ENCODE measurements at places on chromosomes 5 and 9.

- DNase-seq = no peak
Measured at GRCh38 chr5:139065306-139065705, 132.9 kb downstream of the SIL1 start.

DNA sequence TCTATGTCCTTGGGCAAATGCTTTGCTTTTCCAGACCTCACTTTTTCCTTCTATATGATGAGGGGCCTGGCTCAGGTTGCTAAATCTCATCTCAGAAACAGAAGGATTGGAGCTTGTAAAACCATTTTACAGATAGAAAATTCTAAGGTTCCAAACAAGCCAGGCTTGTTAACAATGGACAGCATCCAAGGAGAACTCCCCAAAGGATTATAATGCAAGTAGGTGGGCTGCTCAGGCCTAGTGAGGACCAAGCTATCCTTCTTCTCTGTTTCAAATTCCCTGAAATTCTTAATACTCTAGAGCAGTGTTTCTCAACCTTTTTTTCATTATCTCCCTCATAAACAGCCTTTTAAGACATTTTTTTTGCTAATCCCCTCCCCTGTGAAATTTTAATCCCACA lies 269.8 kb downstream of the TMEM38B start:
- DNase-seq = no peak

GRCh38 chr9:135342206-135343130 lies 137.1 kb upstream of the PPP1R26 start:
- no peak for DNase-seq

- no peak for DNase-seq
Measured at GRCh38 chr5:170617533-170618490, 114.0 kb downstream of the KCNIP1 start.

- no peak for DNase-seq
Measured at GRCh38 chr5:147290261-147290660, 55.4 kb downstream of the STK32A start.

DNA sequence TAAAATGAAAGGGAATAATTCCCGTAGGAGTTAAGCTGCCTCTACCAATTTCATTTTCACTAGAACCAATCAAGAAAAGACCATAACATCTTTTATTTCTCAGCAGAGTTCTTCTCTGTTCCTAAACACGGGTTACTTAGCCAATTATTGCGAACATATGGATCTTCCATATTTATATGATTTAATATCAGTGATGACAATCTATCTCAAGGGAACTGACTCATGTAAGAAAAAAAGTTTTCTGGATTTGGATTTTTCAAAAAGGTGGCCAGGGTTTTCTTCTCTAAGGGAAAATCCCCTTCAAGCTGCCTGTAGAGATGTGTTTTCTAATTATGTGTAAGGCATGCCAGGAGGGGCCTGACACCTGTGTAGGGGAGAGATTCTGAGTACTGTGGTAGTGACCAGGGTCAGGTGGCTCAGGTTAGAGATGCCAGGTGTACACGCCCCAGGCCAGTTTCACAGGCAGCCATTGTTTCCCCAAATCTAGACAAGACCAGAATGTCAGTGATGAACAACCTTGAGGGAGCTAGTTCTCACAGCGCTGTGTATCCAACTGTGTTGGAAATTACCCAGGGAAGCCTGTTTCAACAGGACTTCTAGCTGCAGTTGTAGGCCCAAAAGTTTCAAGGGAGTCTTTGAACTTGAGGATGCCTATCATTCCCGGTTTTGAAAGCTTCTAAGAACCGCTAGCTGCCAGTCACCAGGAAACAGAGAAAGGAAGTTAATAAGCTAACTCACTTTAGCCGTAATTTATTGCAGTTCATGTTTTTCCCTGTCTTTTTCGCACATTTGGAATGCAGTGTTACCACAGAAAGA lies 572.5 kb upstream of the RGMB start:
- no peak for DNase-seq

GRCh38 chr9:121325387-121325786 lies 44.7 kb downstream of the STOM start:
- no peak for DNase-seq

- DNase-seq = no peak
Measured at GRCh38 chr5:106610041-106610440, 1060.7 kb downstream of the EFNA5 start.

GRCh38 chr5:126732716-126733115 lies 44.2 kb upstream of the LMNB1 start:
- no peak for DNase-seq

DNA sequence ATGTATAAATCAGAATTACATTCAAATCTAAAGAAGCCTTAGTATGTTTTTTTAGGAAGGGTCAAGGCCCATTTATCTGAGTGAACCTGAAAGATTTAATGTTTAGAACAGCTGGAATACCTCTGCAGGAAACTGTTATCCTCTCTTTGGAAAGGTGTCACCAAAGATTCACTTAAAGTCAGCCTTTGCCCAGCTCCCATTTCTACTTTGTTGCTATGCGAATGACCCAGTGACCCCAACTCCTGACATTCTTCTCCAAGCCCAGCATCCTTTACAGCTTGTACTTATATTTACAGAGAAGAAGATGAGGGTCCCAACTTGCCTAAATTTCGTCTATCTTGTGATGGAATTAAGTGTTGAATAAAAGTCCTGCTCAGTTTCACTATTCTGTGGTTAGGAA lies 1198.6 kb downstream of the CDH12 start:
- DNase-seq = no peak

DNA sequence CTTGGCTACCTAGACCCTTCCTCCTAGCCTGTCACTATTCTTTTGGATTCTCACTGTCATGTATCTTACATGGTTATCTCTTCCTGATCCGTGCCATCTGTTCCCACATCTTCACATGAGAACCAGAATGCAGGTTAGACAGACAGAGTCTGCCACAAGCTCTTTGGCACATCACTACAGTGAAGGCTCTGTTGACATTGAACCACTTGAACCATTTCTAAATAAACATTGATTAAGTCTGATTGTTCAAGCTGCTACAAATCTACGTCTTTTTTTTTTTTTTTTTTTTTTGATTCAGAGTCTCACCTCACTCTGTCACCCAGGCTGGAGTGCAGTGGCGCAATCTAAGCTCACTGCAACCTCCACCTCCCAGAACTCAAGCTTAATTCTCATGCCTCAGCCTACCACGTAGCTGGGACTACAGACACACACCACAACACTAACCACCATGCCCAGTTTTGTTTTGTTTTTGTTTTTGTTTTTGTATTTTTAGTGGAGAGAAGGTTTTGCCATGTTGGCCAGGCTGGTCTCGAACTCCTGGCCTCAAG lies 85.1 kb upstream of the LRRTM2 start:
- DNase-seq = no peak

GRCh38 chr5:124176692-124177091 lies 569.7 kb downstream of the ZNF608 start:
- DNase-seq = no peak

DNA sequence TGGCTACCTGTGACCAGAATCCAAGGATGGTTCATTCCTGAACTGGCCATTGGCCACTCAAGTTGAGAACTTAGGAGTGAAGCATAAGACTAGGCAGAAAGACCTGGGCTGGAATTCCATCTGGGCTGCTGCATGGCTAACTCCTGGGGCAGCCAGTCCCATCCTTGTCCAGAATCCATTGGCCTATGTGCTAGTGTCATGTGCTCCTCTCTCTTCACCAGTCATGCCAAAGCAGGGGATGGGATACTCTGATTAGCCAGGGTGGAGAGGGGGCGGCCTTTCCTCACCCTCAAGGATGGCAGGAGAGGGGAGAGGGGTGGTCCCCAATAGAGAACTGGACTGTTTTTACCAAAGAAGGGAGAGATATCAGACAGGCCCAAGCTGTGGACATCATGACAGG lies 93.2 kb downstream of the ZNF618 start:
- DNase-seq = no peak

- no peak for DNase-seq
Measured at GRCh38 chr5:134787692-134788091, 29.1 kb downstream of the DDX46 start.

DNA sequence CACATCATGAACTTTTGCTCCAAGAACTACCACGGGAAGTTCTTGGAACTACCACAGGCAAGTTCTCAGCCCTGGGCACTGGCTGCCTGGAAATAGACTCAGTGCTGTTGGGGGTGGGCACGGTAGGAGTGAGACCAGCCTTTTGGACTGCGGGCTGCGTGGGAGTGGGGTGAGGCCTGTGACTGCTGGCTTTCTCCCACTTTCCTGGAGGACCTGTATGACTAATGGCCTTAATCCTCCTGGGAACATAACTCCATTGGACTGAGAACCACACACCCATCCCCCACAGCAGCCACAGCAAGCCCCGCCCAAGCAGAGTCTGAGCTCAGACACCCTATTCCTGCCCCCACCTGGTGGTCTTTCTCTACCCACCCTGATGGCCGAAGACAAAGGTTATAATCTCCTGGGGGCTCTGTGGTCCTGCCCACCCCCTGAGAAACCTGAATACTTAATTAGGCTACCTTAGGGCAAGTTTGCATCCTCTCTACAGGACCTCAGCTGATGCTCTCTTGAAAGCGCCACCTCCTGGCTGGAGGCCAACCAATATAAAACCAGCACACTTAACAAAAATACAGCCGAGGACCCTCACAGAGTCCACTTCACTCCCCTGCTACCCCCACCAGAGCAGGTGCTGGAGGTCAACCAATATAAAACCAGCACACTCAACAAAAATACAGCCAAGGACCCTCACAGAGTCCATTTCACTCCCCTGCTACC lies 112.6 kb downstream of the CACNA1B start:
- no peak for DNase-seq

DNA sequence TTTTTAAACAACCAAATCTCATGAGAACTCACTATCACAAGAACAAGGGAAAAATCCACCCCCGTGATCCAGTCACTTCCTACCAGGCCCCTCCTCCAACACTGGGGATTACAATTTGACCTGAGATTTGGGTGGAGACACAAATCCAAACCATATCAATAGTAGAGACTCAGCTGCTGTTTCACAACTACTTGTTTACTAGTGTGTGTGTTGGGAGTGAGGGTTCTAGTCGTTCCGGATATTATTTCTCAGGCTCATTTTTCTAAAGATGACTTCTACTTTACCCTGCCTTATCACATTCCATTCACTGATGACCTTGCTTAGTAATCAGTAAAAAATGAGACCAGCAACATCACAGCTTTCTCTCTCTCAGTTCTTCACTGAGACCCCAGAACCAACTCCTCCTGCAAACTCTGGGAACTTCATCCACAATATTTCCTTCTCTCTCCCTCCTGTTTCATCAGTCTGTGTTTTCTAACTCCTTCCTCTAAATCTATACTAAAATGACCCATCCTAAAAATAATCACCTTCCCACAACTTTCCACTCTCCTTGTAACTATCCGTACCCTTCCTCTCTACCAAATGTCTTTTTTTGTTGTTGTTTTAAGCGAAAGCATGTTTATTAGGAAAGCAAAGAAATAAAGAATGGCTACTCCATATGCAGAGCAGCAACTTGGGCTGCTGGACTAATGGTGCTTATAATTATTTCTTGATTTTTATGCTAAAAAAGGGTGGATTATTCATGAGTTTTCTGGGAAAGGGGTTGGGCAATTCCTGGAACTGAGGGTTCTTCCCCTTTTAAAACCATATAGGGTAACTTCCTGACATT lies 121.5 kb upstream of the SPRY4 start:
- DNase-seq = no peak

- DNase-seq = no peak
Measured at GRCh38 chr5:45113726-45114125, 305.0 kb downstream of the MRPS30 start.

GRCh38 chr9:21741151-21741550 lies 61.3 kb upstream of the MTAP start:
- DNase-seq = no peak

DNA sequence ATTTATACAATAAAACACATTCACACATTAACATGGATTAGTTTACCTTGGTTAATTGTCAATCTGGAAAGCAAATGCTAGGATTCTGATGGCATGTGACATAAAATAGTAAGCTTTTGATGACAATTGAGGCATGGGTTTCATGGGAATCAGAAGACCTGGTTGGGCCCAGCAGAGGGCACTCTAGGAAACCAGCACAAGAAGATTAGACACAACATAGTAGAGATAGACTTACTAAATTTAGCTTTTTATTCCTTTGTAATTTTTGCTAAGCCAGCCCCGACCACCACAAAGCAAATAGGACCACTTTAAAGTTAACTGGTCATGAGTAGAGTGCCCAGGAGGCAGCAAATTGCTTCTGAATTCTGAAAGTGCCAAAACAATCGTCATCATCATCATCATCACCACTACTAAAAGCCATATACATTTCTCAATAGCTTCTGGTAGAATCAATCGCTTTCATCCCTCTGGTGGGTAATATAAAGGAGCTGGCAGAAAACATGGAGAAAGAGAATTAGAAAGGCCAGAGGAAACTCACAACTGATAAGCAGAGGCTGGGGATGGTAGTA lies 163.2 kb downstream of the ARRDC3 start:
- peak; percentile 6 for DNase-seq

- DNase-seq = no peak
Measured at GRCh38 chr5:131221008-131221703, 42.7 kb upstream of the CDC42SE2 start.

- DNase-seq = no peak
Measured at GRCh38 chr9:126123927-126124326, 202.7 kb upstream of the MVB12B start.

- no peak for DNase-seq
Measured at GRCh38 chr9:6904371-6904770, 146.6 kb downstream of the KDM4C start.

- DNase-seq = no peak
Measured at GRCh38 chr5:18872978-18873377, 1115.0 kb downstream of the CDH18 start.

GRCh38 chr5:15388866-15389265 lies 111.1 kb upstream of the FBXL7 start:
- no peak for DNase-seq

- DNase-seq = no peak
Measured at GRCh38 chr5:134553821-134554267, 28.4 kb downstream of the JADE2 start.

DNA sequence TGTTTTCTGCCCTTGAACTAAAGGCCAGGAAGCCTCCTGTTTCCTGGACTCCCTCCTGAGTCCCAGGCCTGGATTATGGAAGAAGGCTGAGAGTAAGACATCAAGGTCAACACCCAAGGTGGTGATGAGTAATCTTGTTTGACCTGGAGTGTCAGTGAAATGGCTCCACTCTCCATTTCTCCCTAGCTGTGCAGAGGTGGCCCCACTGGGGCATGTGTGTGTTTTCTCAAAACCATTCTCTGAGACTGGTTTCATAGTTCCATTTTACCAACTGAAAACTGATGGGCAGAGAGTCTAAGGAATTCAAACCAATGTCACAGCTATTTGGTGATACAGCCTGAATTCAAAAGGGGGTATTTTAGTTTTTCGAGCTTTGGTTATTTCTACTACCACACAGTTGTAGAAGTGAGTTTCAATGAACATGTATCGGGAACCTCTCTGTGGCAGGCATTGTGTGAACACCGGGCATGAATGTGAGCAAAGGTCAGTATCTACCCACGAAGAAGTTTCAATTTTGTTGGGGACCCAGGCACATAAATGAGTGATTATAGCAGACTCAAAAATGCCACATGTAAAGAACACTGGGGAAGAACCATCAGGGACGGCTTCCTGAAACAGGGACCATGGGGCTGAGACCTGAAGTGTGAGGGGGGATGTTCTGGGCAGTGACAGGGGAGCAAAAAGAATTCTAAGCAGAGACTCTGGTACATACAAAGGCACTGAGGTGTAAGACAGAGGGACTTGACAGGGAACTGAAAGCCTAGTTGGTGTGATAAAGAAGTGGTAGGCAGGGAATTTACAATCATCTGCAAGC lies 269.6 kb upstream of the KLF4 start:
- DNase-seq = no peak

- no peak for DNase-seq
Measured at GRCh38 chr5:34620185-34620584, 35.9 kb upstream of the RAI14 start.

GRCh38 chr9:80951675-80952074 lies 737.7 kb downstream of the TLE1 start:
- no peak for DNase-seq

- DNase-seq = no peak
Measured at GRCh38 chr5:103505581-103506305, 56.8 kb downstream of the NUDT12 start.

Measured in stimulated activated CD8-positive, alpha-beta memory T cell treated with anti-CD3 and anti-CD28 coated beads, Interleukin-7, amount 100 ng/mL, for 1 hour (primary cell).